ENCODE measurements at places on chromosomes 16 and 17.

DNA sequence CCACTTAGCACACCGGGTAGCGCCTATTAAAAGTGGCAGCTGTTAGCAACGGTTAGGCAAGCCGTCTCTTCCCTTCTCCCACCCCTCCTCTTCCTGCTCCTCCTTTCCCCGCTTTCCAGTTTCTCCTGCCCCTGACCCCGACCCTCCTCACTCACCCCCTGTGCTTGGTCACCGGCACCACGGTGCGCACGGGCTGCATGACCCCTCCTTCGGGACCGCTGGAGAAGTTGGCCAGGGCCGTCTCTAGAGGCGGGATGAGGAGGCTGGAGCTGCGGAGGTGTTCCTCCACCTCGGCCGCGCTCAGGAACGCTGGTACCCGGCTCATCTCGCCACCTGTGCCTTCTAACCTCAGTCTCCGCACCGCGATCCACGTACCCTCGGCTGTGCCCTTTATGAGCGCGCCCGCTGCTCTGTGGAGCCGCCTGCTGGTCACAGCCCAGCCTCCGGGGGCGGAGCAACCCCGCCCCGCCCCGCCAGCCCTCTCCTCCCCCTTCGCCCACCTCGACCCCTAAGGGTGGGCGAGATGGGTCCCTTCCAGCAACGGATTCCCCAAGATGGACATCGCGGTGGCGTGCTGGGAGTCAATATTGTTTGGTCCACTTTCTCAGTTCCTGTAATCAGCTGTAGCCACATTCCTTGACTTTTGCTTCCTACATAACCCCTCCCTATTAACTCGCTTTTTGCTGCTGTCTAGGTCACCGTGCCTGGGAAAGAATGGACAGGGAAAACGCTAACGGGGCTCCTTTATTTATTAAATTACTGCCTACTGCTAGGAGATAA is at the start of gene CRYM:
CRYM (minus strand) TSS at position 364 of the 780 bp plus-strand sequence; CDS start at position 325, 39 bp downstream.
- DNase-seq = peak; percentile 5

- DNase-seq = no peak
Observed at GRCh38 chr17:32019228-32019627, 12.0 kb downstream of the LRRC37B start.

DNA sequence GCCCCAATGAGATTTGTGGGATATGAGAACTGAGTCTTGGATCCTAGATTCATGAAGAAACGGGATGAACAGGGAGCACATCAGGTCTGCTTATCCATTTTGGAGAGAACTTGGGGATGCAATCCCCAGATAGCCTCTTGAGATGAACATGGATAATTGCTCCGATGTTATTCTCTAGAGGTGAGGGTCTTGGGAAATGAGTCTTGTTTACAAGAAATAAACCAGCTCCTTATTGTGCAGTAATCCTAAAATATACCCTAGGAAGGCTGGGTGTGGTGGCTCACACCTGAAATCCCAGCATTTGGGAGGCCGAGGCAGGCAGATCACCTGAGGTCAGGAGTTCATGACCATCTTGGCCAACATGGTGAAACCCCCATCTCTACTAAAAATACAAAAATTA is at the start of gene OR1D2:
OR1D2 (minus strand) TSS at position 101 of the 400 bp plus-strand sequence. CDS start 11,426 bp downstream, outside the sequence.
- no peak for DNase-seq

- DNase-seq = no peak
Observed at GRCh38 chr17:70896843-70897242, 727.5 kb downstream of the KCNJ2 start.

DNA sequence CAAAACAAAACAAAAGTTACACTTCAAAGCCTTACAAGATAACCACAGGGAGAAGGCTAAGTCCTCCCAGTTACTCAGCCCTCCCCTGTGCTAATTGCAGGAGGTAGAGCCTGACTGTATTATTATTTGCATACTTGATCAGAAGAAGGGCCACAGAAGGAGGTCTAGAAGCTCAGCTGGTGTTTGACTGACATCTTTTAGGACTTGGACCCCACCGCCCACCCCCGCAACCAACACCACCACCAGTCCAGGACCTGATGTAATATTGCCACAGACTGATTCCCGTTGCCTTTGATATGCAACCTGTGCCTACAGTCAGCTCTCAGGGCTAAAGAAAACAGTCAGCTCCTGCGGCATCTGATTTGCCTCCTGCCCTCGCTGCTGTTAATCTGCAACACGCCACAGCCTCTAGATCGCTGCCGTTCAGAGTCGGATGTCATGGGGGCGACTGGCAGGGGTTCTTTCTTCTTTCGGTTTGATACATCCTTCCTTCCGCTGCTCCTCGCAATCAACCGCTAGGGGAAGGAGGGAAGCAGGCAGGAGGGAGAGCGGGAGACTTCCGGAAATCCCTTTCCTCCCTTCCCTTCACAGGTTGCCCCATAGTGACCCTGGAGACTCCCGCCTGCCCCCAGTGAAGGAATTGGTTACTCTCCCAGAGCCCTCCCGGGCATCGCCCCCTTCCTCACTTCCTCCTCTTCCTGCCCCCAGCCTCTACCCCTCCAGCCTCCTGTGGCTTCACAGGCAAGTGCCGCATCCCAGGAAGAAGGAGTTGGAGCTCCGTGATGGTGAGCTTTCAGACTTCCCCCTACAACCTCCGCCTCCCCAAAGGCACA is 90.5 kb upstream of the SOX9 start:
- DNase-seq = no peak

DNA sequence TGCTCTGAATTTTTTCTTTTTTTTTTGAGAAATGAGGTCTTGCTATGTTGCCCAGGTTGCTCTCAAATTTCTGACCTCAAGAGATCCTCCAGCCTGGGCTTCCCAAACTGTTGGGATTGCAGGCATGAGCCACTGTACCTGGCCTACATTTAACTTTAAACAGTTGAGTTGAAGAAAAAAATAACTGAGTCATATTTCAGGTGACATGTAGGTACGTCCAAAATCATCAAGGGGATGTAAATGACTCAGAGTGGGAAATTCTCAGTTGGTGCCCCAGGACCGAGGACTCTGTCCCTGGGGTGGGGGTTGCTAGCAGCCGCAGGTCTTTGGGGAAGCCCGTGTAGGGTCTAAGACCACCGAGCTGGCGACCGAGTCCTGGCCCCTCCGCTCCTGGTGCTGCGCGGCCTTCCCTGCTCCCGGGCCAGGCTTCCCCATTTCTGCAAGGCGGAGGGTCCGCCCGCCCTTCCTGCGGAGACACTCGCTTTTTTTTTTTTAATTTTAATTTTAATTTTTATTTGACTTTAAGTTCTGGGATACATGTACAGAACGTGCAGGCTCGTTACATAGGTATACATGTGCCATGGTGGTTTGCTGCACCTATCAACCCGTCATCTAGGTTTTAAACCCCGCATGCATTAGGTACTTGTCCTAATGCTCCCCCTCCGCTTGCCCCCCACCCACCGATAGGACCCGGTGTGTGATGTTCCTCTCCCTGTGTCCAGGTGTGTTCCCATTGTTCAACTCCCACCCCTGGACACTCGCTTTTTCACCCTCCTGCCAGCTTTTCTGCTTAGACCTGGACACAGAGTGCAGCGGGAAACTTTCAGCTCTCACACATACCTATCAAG is 12.7 kb upstream of the N4BP1 start:
- DNase-seq = no peak

DNA sequence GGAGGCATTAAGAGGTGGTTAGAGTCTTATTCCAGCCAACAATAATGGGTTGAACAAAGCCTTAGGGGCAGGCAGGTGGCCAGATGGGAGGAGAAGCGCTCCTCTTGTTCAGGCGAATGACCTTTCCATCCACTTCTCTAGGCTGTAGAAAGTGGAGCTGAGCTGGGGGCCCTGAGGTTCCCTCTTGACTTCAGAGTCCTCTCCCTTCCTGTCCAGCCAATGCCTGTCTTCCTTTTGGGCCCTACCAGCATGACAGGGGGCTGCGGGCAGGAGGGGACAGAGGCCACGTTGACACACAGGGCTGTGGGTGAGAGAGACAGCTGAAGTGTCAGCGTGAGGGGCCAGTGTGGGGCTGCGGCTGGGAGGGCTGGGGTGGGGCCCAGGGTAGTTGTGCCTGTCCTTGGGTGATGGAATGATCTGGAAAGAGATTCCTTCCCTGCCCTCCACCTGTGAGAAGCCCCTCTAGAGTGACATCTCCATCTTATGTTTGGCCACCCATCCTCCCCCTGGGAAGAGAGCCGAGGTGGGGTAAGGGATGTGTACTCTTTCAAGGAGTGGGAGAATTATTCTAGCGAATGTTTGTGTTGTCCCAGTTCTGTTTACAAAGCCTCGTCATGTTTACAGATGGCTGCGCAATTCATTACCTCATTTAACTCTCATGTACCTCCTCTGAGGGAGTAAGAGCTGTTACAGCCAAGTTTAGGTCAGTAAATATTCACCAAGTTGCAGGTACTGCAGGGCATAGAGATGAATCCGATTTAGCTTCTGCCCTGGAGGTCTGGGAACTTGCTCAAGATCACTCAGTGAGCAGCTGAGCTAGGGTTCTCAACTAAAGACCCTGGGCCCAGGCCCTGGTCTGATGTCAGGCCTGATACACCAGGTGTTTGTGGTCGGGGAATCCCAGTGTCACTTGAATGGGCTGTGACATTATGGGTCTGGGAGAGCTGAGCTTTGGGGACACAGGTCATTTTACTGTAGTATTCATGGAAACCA is 3.3 kb downstream of the ERBB2 start:
- DNase-seq = no peak

DNA sequence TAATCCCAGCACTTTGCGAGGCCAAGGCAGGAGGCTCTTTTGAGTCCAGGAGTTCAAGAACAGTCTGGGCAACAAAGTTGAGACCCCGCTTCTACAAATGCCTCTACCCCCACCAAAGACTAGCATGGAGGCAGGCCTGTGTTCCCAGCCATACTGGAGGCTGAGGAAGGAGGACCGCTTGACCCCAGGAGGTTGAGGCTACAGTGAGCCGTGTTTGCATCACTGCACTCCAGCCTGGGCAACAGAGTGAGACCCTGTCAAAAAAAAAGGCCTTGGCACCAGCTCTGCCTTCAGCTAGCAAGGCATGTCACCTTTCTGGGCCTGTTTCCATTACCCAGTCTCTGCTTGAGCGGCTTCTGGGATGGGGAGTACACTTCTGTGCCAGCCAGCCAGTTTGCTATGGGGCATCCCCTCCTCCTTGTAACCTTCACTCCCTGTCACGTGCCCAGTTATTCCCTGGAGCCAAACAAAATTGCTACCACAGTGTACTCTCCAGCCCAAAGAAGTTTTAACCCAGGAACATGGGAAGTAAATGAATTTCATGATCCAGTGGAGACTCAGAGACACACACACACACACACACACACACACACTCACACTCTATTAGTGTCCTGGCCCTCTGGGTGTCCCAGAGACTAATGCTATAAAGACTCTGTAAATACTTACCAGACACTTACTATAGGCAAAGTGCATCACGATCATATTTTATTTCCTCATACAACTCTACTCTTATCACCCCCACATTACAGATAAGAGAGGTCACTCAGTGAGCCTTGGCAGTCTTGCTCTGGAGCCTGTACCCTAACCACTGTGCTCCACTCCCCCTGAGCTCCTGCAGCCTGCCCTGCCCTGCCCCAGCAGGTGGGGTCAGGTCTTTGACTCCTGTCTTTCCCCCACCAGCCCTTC is 2.5 kb downstream of the CISD3 start:
- DNase-seq = no peak

DNA sequence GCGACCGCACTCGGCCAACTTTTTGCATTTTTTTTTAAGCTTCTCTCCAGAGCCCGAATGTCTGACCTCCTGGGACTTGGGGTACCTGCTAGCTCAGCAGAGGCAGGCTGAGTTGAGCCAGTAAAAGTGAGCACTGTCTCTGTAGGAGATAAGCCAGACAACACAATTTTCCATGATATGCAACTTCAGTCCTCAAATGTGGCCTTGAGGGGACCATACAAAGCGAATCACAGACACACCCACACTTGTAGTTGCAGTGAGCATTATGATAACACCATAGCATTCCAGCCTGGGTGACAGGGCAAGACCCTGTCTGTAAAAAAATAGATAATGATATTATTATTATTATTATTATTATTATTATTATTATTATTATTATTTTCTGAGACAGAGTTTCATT is 2.6 kb downstream of the DPEP2 start:
- DNase-seq = no peak

- no peak for DNase-seq
Observed at GRCh38 chr16:30120340-30121105, 2.5 kb downstream of the MAPK3 start.

DNA sequence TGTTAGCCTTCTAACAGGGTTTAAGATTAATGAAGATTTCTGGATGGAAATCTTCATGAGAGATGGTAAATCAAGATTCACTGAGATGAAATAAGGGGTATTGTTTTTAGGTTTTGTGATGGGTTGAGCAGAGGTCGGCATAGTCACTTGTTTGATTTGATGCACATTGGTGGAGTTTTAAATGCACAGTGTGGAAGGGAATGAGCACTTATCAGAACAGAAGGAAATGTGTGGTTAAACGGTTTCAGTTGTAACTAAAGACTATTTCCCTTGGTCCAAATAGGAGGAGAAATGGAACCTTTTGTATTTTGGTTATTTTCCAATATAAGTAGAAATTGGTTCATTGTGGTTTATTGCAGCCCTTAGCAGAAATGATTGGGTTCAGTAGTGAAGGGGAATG is 34.1 kb downstream of the CBFB start:
- no peak for DNase-seq

- no peak for DNase-seq
Observed at GRCh38 chr16:13997933-13998332, 73.2 kb upstream of the MRTFB start.

- DNase-seq = no peak
Observed at GRCh38 chr16:78502812-78503350, 403.4 kb downstream of the WWOX start.

GRCh38 chr16:2016407-2016922 is 3.1 kb upstream of the NPW start:
- DNase-seq = no peak

DNA sequence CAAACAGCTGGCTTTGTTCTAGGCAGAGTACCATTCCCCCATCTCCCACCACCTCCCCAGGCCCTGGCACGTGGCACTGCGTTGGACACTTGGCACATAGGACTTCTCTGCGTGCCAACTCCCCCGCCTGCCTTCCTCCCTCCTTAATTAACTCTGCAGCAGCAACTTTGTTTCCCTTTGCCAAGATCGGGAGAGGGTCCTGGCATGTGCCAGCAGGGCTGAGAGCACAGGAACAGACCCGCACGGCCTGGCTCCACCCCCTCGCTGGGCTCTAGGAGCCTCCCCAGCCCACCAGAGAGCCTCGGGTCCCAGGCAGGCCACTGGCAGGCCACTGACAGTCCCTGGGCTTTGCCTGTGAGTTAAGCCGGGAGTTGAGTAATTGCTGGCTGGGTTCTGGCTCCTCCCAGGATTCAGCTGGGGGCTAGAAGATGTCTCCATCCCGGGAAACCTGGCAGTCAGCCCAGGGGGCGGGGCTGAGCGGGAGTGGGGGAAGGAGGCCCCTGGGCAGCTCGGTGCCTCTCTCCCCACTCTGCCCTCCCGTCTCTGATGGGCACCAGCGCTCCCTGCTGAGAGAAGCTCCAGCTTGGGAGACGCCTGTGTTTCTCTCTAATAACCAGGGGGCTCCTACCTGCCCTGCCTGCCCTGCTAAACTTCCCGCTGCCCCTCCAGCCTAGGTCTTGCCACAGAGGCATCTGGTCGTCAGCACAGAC is 224.0 kb upstream of the TNRC6C start:
- DNase-seq = no peak

DNA sequence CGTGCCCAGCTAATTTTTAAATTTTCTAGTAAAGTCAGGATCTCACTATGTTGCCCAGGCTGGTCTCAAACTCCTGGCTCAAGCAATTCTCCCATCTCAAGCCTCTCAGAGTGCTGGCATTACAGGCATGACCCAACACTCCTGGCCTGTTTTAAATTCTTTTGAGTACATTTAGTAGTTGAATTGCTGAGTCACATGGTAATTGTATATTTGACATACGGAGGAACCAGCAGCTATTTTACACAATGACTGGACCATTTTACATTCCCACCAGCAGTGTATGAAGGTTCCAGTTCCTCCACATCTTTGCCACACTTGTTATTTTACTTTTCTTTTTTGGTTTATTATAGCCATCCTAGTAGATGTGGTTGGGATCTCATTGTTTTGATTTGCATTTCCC is 43.6 kb downstream of the RHOT1 start:
- no peak for DNase-seq
